Breast epithelium (tissue), 4 donors: ENCODE measurements at places on chromosomes 6 and 20. TPM values are rescaled to one million over a fixed set of nuclear protein-coding genes. Genes with fewer than 3 reads are reported as not detected.

SNAP25 gene
- 0.32 TPM for total RNA-seq

- H3K27ac ChIP-seq = no peak overlapping the region
- H3K4me1 ChIP-seq = no peaks in the 10 kb centered on the region
- no peak overlapping the region for H3K4me3 ChIP-seq
- no peaks in the 10 kb centered on the region for H3K27me3 ChIP-seq
- no peaks in the 10 kb centered on the region for H3K36me3 ChIP-seq
Measured at GRCh38 chr20:18852318-18852717, 38.7 kb downstream of the SCP2D1 start.

DNA sequence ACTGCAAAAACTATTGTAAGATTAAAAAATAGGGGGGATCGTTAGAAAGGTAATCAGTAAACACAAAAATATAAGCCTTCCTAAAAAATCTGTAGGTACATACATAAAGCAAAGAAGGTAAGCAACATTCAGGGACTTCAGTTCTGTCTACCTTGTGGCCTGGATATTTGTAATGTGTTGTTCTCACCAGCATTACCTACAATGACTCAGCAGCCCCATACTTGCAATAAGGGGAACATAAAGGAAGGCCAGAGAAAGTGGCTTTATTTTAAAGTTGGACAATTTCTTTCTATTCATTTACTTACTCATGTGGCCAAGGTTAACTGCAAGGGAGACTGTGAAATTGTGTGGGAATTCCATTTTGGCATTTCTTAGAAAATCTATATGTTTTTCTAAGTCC, 277.2 kb upstream of the PREP start:
- H3K4me1 ChIP-seq = no peaks in the 10 kb centered on the region
- H3K36me3 ChIP-seq = no peaks in the 10 kb centered on the region
- no peak overlapping the region for H3K4me3 ChIP-seq
- no peak for DNase-seq

- no peaks in the 10 kb centered on the region for H3K4me1 ChIP-seq
- H3K27ac ChIP-seq = no peak overlapping the region
- no peak overlapping the region for H3K4me3 ChIP-seq
- no peaks in the 10 kb centered on the region for H3K27me3 ChIP-seq
Measured at GRCh38 chr20:2168946-2169345, 67.3 kb downstream of the STK35 start.

GRCh38 chr6:168113226-168113625, 34.2 kb upstream of the FRMD1 start:
- H3K27me3 ChIP-seq = no peaks in the 10 kb centered on the region
- H3K27ac ChIP-seq = no peak overlapping the region
- H3K36me3 ChIP-seq = no peaks in the 10 kb centered on the region
- H3K4me3 ChIP-seq = no peak overlapping the region
- no peak for DNase-seq

DNA sequence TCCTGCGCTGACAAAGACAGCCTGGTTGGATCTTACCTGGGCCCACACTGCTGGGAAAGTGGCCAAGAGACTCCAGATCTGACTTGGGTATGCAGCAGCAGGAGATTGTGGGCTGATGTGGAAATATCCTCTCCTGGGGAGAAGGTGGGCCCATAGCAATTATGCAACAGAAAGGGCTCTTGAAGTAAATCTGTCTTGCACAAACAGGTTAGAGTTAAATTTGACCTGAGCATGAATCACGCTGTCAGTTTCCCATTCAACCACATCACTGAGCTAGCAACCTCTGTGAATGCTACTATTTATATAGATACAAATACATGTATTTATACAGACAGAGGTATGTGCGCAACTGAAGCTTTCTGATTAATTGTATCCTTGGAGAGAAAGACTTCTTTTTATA, 28.3 kb upstream of the PDYN start:
- no peaks in the 10 kb centered on the region for H3K27me3 ChIP-seq
- H3K27ac ChIP-seq = no peak overlapping the region
- H3K4me3 ChIP-seq = no peak overlapping the region
- H3K36me3 ChIP-seq = no peaks in the 10 kb centered on the region
- no peak for DNase-seq
